Stimulated activated CD8-positive, alpha-beta memory T cell treated with anti-CD3 and anti-CD28 coated beads, Interleukin-4, amount 100 ng/mL, for 1 hour (primary cell): ENCODE measurements at places on chromosomes 6 and 20.
A peak's percentile ranks its signal among the peaks of the same experiment; 100 is the strongest.

GRCh38 chr6:28875191-28875747 lies 48.5 kb downstream of the TRIM27 start:
- DNase-seq: no peak

DNA sequence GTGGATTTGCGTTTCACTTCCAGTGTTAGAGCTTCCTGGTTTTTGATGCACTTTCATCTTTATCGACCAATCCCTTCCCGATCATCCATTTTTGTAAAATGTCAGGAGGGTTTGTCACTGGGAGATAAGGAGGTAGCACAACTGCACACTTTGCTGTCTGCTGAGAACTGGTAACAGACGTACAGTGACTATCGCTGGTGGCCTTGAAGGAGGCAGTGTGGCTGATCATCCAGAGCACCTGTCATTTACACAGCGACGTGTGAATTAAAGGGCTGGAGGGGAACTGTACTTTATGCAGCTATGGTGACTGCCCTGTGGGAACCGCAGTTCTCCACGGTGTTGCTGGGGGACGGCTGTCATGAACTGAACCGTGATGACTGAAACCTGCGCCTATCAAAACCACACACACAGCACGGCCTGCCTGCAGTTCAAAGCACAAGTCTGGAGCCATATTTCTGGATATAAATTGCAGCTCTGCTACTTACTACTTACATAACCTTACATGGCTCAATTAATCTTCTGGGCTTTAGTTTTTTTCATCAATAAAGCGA lies 50.0 kb downstream of the HUS1B start:
- no peak for DNase-seq

DNA sequence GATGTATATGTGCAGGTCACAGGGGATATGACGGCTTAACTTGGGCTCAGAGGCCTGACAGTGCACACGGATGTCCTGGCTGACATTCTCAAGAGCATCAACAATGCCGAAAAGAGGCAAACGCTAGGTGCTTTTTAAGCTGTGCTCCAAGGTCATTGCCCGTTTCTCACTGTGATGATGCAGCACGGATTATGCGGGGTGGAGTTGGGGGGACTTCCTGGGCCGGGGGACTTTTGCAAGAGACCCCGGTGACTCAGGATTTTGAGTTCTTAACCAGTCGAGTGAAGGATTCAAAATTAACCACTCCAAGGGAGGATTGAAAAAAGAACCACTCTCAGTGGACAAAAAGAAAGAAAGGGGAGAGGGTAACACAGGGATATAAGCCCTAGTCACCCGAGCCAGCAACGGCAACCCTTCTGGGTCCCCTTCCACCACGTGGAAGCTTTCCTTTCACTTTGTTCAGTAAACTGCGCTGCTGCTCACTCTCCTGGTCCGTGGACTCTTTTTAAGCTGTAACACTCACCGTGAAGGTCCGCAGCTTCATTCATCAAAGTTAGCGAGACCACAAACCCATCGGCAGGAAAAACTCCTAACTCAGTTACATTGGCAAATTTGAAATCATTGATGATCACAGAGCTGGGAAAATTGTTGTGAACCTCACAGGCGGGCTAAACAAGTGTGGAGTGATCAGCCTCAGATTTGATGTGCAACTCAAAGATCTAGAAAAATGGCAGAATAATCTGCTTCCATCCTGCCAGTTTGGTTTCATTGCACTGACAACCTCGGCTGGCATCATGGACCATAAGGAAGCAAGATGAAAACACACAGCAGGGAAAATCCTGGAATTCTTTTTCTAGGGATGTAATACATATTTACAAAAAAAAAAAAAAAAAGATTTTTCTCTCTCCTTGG lies 199.3 kb downstream of the ARID1B start:
- no peak for DNase-seq

DNA sequence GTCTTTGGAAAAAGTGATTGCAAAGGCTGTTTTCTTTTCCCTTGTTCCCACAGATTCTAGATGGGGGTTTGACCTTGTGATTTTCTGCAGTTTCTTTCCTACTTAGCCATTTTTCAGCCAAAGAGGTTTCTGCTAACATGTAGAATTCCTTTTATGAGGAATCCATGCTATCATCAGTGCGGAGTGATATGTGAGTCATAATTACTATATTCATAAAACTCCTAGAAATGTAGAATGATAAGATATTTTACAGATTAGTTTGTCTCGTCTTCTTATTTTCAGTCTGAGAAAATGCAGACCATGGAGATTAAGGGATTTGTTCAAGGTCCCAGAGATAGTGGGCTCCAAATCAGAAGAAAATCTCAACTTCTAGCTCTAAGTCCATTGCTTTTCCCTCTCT lies 98.6 kb downstream of the KCNQ5 start:
- DNase-seq: no peak

- no peak for DNase-seq
Measured at GRCh38 chr6:138803861-138804260, 8.0 kb downstream of the ECT2L start.

GRCh38 chr6:106363401-106364138 lies 3.1 kb downstream of the CRYBG1 start:
- no peak for DNase-seq

GRCh38 chr6:118968416-118968815 lies 33.5 kb upstream of the MCM9 start:
- no peak for DNase-seq

GRCh38 chr6:1047981-1048541 lies 263.8 kb upstream of the FOXQ1 start:
- no peak for DNase-seq

- DNase-seq: no peak
Measured at GRCh38 chr6:90604546-90604945, 17.7 kb upstream of the MAP3K7 start.

GRCh38 chr6:166465671-166466087 lies 82.9 kb upstream of the MPC1 start:
- no peak for DNase-seq

DNA sequence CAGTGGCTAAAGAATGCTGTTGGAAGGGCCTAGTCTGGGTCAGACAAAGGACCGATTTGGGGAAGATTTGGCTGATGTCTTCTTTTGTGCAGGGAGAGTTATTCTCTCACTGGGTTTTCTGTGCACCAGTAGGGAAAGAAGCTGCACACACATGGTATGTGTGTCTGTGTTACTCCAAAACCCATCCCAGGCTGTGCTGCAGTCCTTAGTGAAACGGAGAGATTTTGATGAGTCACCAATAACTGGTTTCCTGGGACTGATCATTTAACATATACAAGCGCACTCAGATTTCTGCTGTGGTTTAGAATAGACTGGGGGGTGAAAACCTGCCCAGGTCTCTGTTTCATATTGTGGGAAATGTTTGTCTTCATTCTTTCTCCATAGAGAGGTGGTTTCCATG lies 1049.8 kb downstream of the KIF16B start:
- DNase-seq: no peak

GRCh38 chr6:17393892-17394631 lies 667 bp downstream of the CAP2 start:
- no peak for DNase-seq

GRCh38 chr6:8108031-8108660 lies 5.8 kb upstream of the EEF1E1 start:
- no peak for DNase-seq

DNA sequence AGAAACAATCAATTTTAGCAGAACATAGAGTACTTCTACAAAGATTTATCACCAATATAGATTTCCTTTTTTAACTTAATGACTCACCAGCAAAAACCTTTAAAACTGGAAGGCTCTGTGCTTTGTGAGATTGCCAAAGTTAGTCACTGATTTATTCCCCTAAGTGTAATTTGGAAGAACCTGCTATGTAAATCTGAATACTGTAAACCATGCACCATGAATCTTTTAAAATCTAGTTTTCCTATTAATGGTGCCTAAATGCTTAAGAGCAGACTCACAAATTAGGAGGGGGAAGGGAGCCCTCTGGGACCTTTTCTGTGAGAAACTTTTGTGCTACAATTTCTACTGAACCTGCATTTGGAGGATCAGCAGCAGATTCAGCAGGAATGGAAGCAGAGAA lies 57.8 kb upstream of the PNRC1 start:
- DNase-seq: no peak

GRCh38 chr6:163413345-163414116 lies 987 bp upstream of the QKI start:
- DNase-seq: peak; percentile 76

DNA sequence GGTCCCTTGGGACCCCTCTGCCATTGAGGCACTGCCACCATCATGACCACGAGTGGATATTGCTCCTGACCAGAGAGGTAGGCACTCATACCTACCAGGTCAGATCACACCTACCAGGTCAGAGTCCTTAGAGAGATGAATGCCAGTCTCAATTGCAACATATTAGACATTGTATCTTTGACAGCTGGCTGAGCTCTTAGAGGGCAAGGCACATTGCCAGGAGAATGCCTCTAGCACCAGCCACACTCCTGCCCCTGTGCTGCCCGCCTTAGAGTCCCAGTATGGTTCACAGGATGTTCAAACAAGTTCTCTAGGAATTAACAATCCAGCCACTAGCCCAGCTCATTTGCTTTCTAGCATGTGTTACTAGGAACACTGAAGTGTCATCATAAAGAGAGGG lies 65.9 kb downstream of the TMEM244 start:
- no peak for DNase-seq

DNA sequence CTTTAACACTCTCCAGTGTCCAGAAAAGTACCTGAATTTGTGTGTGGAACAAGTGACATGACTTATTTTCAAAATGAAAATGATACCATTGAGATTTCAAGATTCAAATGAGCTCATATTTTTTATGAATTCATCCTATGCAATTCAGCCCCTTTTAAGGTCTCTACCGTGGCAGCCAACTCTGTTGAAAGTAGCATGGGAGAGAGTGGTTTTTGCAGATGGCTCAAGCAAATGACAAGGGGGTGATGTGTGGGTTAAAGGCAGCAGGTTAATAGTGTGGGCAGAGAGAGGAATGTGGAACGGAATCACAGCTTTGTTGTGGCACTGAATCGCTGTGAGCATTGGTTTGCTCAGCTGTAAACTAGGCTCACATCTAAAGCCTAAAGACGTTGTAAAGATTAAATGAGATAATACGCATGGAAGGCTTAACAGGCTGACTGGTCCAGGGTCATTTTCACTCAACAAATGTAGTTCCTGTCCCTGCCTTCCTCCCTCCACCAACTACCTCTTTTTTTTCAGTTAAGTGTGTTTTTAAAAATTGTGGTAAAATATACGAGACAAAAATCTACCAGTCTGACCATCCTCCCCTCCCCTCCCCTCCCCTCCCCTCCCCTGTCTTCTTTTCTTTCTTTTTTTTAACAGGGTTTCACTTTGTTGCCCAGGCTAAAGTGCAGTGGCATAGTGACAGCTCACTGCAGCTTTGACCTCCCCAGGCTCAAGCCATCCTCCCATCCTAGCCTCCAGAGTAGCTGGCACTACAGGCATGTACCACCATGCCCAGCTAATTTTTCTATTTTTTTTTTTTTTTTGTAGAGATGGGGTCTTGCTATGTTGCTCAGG lies 114.7 kb upstream of the ZNF217 start:
- no peak for DNase-seq

- no peak for DNase-seq
Measured at GRCh38 chr20:53809728-53810365, 216.2 kb upstream of the ZNF217 start.

DNA sequence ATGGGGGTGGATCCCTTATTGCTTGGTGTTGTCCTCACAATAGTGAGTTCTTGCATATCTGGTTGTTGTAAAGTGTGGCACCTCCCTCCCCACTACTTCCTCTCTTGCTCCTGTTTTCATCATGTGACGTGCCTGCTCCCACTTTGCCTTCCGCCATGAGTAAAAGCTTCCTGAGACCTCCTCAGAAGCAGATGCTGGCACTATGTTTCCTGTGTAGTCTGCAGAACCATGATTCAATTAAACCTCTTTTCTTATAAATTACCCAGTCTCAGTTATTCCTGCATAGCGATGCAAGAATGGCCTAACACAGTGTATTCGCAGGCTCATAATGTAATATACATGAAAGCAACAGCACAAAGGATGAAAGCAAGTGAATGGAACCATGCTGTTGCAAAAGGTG lies 28.4 kb upstream of the ANKRD60 start:
- no peak for DNase-seq

GRCh38 chr6:41072836-41073202 lies at the start of gene NFYA:
TSS of gene NFYA (plus strand) at chr6:41072974. CDS start at chr6:41079090, 6,116 bp downstream.
- DNase-seq: peak; percentile 100

GRCh38 chr20:14711652-14712051 lies 374.2 kb upstream of the FLRT3 start:
- no peak for DNase-seq

- DNase-seq: no peak
Measured at GRCh38 chr6:42257063-42257462, 39.4 kb upstream of the MRPS10 start.

GRCh38 chr6:43801495-43802181 lies 31.6 kb downstream of the VEGFA start:
- DNase-seq: no peak

DNA sequence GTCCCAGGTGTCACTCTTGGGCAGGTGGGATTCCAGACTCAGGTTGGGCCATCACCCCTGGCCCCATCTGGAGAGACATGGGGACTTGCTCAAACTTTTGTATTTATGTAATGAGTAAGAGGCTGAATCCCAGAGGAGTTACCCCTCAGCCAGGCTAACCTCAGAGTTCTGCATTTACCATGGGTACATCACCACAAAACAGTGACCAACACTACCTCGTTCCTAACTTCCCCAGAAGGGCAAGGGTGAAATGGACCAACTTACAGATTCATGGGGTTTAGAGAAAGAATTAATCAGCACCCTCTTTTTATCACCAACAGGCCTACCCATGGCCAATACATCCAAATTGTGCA lies 259.9 kb upstream of the MARCKS start:
- DNase-seq: no peak

GRCh38 chr6:168270274-168271172 lies 49.1 kb downstream of the DACT2 start:
- no peak for DNase-seq

GRCh38 chr20:51810155-51811041 lies 8.1 kb upstream of the SALL4 start:
- DNase-seq: no peak

GRCh38 chr6:20569000-20569610 lies 34.8 kb downstream of the CDKAL1 start:
- DNase-seq: no peak

GRCh38 chr6:92848901-92849300 lies 570.5 kb downstream of the EPHA7 start:
- DNase-seq: no peak

DNA sequence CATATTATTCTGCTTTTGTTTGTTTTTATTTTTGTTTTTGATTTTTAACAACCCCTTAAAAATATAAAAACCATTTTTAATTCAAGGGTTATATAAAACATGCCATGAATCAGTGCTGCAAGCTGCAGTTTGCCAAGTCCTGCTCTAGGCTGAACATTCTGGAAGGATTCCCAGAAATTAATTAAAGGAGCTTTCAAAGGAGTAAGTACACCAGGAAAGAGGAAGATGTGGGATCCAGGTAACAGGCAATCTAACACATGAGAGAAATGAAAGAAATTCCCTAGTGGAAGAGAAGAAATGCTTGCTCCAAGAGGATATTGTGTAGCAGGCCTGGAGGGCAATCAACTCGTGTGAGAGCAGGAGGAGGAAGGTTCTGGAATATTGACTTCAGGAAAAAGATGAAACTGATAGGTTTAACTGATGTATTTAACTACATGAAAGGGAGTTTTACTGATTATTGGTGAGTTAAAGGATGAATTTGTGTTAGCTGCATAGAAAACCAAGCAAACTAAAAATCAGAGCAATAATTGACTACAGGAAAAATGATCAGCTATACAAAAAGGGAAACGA lies 146.0 kb upstream of the PHACTR1 start:
- DNase-seq: no peak
